ENCODE measurements at places on chromosomes 5 and 9. TPM values are rescaled to one million over a fixed set of nuclear protein-coding genes. Genes with fewer than 3 reads are reported as not detected.

The RECK gene
- 6.1 TPM for total RNA-seq

The AQP7 gene
- total RNA-seq, result 0.35 TPM

The SLC36A3 gene
- not detected for total RNA-seq

The KLF4 gene
- total RNA-seq, result 17.1 TPM

The FBXL7 gene
- 1.3 TPM for total RNA-seq

The ZNF366 gene
- not detected for total RNA-seq
